ENCODE measurements at places on chromosomes 7 and 10. TPM values are rescaled to one million over a fixed set of nuclear protein-coding genes. Genes with fewer than 3 reads are reported as not detected.

DNA sequence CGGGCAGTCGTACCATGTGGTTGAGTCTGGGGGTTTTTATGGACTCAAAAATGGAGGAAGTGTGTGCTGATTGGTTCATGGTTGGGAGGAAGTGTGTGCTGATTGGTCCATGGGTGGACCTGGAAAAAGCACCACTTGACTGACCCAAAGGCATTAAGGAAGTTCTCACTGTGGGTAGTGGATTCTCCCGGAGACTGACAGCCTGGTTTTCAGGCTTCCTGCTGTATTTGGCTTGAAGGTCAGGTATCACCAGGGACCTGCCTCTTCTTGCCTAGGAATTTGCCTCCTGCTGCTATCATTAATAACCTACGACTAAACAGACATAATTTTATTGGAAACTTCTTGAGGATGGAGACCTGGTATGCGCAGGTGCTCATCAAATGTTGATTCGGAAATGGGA lies 268.8 kb upstream of the LRGUK start:
- DNase-seq = no peak
- no peaks in the 10 kb centered on the region for H3K27me3 ChIP-seq
- H3K4me3 ChIP-seq = no peak overlapping the region
- no peak overlapping the region for H3K27ac ChIP-seq
- 0 out of 2 replicates have a peak, but pooled peaks cover 3% of the 10 kb centered on the region for H3K36me3 ChIP-seq

Gene CFAP70
- 0.31 TPM for total RNA-seq

DNA sequence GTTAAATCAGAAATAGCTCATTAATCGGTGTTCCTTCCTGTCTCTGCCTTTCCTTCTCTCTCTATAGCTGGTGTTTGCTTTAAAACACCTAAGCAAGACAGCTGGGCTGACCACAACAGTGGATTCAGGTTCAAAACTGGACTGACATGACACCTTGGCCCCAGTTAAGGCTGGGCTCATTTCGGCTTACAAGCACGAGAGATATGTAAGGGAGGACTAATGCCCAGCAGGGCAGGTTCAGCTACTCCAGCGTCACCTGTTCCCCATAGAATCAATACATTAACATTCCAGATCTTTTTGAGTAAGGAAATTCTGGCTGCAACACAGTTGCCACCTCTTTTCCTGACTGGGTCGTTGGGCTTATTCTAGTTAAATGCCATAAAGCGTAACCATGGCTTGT lies 323.0 kb upstream of the AOAH start:
- H3K27ac ChIP-seq = 0 out of 2 replicates have a peak overlapping the region, but pooled peaks have one; percentile 31
- no peak for DNase-seq
- peaks cover 26% of the 10 kb centered on the region for H3K4me1 ChIP-seq
- H3K4me3 ChIP-seq = no peak overlapping the region

Gene SPDYE5
- total RNA-seq = not detected

- H3K36me3 ChIP-seq = peaks cover 7% of the 10 kb centered on the region
- no peak overlapping the region for H3K4me3 ChIP-seq
- DNase-seq = no peak
- no peaks in the 10 kb centered on the region for H3K27me3 ChIP-seq
These were observed 42.8 kb downstream of the FBXL13 start for GRCh38 chr7:103031781-103032180.

GRCh38 chr10:116554628-116555027 lies 8.9 kb downstream of the PNLIP start:
- no peaks in the 10 kb centered on the region for H3K36me3 ChIP-seq
- no peak for DNase-seq
- peak overlapping the region; percentile 36 for H3K27ac ChIP-seq
- H3K4me1 ChIP-seq = peaks cover 21% of the 10 kb centered on the region
- H3K27me3 ChIP-seq = no peaks in the 10 kb centered on the region

- H3K27me3 ChIP-seq = no peaks in the 10 kb centered on the region
- H3K36me3 ChIP-seq = peaks cover 6% of the 10 kb centered on the region
- H3K4me3 ChIP-seq = no peak overlapping the region
- H3K4me1 ChIP-seq = peaks cover 20% of the 10 kb centered on the region
These were observed 30.3 kb downstream of the ZNF775 start for GRCh38 chr7:150409300-150410030.

DNA sequence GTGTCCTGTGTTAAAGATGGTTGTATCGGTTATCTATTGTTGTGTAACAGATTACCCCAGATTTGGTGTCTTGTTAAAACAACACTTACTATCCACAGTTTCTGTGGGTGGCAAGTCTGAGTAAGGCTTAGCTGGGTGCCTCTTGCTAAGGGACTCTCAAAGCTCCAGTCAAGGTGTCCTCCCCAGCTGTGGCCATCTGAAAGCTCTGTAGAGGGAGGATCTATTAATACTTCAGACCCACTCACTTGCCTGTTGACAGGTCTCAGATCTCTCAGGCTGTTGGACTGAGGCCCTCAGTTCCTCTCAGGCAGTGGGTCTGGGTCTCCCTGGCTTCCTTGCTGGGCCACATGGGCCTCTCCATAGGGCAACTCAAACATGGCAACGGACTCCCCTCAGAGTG lies 19.6 kb downstream of the ARID5B start:
- H3K27ac ChIP-seq = no peak overlapping the region
- no peak for DNase-seq
- peaks cover 13% of the 10 kb centered on the region for H3K4me1 ChIP-seq

Gene HOXA10
- not detected for total RNA-seq

Gene AKR1C1
- total RNA-seq = 3.9 TPM

DNA sequence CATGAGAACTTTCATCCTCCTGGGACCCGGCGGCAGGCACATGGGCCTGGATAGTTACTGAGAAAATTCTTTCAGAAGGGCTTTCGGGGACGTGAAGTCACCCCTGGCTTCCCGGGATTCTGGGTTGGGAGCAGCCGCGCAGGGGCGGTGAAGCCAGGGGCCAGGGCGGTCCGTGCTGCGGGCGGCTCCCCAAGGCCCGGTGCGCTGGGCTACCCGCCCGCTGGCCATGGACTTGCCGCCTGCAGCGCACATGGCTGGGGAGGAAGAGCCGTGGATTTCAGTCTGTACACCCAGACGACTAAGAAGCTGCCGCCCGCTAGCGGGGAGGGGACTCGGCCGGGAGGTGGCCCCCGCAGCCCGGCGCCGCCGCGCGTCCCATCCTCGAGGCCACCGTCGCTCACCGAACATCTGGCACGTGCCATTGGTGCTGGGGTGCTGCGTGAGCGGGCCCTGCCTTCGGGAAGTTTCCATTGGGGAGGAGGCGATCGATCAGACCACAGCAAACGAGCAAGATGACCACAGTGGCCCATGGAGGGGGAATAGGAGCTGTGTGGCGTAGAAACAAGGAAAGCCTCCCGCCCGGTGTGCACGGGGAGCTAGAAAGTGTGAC lies 64.5 kb downstream of the TMEM209 start:
- H3K27ac ChIP-seq = no peak overlapping the region
- peaks cover 23% of the 10 kb centered on the region for H3K4me1 ChIP-seq
- H3K27me3 ChIP-seq = peaks cover 9% of the 10 kb centered on the region
- H3K36me3 ChIP-seq = no peaks in the 10 kb centered on the region
- peak overlapping the region; percentile 60 for H3K4me3 ChIP-seq
- no peak for DNase-seq

DNA sequence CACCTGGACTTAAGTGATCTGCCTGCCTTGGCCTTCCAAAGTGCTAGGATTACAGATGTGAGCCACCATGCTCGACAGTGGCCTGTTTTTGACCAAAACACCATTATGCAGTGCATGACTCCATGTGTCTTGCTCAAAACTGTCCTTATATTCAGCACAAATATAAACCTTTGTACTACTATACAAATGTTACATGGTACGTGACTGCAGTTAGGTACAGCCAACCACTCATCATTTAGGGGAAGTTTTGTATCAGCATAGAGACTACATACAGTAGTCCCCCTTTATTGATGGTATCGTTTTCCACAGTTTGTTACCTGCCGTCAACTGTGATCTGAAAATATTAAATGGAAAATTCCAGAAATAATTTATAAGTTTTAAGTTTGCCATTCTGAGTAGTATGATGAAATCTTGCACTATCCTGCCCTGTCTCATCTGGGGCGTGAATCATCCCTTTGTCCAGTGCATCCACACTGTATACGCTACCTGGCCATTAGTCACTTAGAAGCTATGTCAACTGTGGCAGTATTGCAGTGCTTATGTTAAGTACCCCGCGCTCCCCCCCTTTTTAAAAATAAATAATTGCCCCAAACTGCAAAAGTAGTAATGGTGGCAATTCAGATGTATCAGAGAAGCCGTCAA lies 23.3 kb upstream of the ZNF282 start:
- H3K4me1 ChIP-seq = no peaks in the 10 kb centered on the region
- H3K27me3 ChIP-seq = no peaks in the 10 kb centered on the region
- H3K27ac ChIP-seq = peak overlapping the region; percentile 50
- peaks cover 74% of the 10 kb centered on the region for H3K36me3 ChIP-seq

Gene AKR1E2
- total RNA-seq = 5.4 TPM

DNA sequence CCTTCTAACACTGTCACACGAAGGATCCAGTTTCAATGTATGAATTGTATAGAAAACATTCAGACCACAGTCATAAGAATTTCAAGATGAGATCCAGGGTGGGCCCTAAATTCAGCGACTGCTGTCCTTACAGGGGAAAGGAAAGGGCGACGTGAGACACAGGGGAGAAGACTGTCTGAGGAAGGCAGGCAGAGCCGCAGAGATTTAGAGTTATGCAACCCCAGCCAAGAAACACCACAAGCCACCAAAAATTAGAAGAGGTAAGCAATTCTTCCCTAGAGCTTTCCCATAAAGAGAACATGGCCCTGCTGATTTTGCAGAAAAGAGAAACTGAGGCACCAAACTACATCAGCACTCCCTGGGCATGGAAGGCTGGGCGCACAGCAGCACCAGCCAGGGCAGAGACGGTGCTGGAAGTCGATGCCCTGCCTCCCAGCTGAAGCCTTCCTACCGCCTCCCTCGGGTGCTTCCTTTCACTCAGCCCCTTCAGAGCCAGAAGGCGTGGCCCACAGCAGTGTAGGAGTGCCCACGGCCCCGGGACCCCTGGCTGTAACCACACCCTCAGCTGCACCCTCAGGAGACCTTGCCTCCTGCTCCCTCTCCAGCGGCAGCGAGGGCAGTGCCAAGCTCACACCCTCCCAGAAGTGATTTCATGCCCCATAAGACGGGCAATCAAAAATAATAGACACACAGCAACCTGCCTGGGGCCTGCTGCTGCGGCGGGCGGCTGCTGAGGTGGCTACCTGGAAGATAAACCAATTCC lies 81.0 kb upstream of the LRRC4 start:
- H3K4me1 ChIP-seq = peaks cover 6% of the 10 kb centered on the region
- H3K27ac ChIP-seq = no peak overlapping the region

GRCh38 chr7:158327571-158328180 lies 259.9 kb downstream of the PTPRN2 start:
- H3K27ac ChIP-seq = peak overlapping the region; percentile 28
- peaks cover 6% of the 10 kb centered on the region for H3K27me3 ChIP-seq
- peaks cover 29% of the 10 kb centered on the region for H3K4me1 ChIP-seq
- peaks cover 38% of the 10 kb centered on the region for H3K36me3 ChIP-seq
- DNase-seq = no peak

- no peak overlapping the region for H3K27ac ChIP-seq
- DNase-seq = no peak
- no peaks in the 10 kb centered on the region for H3K36me3 ChIP-seq
- H3K27me3 ChIP-seq = peaks cover 38% of the 10 kb centered on the region
- peaks cover 39% of the 10 kb centered on the region for H3K4me1 ChIP-seq
These were observed 2.5 kb downstream of the JCAD start for GRCh38 chr10:30056767-30057355.

Gene RBAK
- 14.2 TPM for total RNA-seq

Data from WTC11 (cell line).